ENCODE measurements at places on chromosomes 7 and 10.
A peak's percentile ranks its signal among the peaks of the same experiment; 100 is the strongest.

GRCh38 chr7:18116661-18117060 lies 89.0 kb upstream of the PRPS1L1 start:
- no peaks in the 10 kb centered on the region for H3K4me1 ChIP-seq
- no peak overlapping the region for H3K4me3 ChIP-seq
- no peak for DNase-seq
- H3K36me3 ChIP-seq = no peaks in the 10 kb centered on the region

DNA sequence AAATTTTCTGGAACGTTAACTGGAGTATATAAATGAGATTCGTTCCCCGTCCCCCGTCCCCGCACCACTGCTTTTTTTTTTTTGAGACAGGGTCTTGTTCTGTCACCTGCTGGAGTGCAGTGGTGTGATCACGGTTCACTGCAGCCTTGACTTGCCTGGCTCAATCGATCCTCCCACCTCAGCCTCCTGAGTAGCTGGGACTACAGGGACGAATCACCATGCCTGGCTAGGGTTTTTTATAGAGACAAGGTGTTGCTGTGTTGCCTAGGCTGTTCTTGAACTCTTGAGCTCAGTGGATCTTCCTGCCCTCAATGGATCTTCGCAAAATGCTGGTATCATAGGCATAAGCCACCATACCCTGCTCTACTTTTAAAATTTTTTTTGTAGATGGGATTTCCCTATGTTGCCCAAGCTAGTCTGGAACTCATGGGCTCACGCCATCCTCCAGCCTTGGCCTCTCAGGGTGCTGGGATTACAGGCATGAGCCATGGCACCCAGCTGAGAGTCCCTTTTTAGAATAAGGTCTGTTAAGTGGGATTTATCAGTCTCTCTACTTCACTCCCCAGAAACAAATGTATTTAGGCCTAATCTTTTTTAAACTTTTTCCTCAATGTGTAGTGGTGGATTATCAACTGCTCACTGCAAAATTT lies 122.9 kb downstream of the LYZL1 start:
- H3K27me3 ChIP-seq = no peaks in the 10 kb centered on the region
- no peak overlapping the region for H3K27ac ChIP-seq
- peaks cover 13% of the 10 kb centered on the region for H3K36me3 ChIP-seq

- DNase-seq = no peak
- H3K36me3 ChIP-seq = no peaks in the 10 kb centered on the region
- H3K27ac ChIP-seq = no peak overlapping the region
- H3K4me3 ChIP-seq = no peak overlapping the region
Measured at GRCh38 chr7:150385302-150385723, 6.2 kb downstream of the ZNF775 start.

- H3K4me1 ChIP-seq = no peaks in the 10 kb centered on the region
- no peak overlapping the region for H3K27ac ChIP-seq
- no peak overlapping the region for H3K4me3 ChIP-seq
- no peak for DNase-seq
Measured at GRCh38 chr7:84256571-84256971, 62.0 kb upstream of the SEMA3A start.

GRCh38 chr10:43124094-43124521 lies 14.1 kb upstream of the CSGALNACT2 start:
- H3K27ac ChIP-seq = no peak overlapping the region
- H3K27me3 ChIP-seq = no peaks in the 10 kb centered on the region
- peaks cover 49% of the 10 kb centered on the region for H3K4me1 ChIP-seq

DNA sequence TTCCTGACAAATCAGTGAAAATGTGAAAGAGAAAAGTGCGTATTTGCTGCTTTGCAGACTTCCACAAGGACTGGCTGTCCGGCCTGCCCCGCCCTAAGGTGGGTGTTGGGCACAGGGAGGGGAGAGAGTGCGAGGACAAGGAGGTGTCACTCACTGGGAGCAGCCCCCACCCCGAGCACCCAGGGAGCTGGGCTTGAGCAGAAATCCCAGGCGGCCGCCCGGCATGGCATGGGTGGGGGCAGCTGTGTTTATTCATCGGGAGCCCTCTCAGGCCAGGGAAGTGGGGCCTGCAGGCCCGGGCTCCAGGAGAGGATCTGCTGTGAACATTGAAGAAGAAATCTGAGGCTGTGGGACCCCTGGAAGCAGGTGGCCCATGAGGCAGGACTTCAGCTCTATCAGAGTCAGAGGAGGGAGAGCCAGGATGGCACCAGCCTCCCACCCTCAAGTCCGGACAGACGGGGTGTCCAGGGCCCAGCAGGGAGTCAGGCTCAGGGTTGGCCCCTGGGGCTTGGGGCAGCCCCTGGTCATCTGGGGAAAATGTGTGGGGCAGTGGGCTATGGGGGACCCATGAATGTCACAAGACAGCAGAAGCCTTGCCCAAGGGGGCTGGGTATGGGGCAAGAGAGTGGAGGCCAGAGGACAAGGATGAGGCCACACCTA lies 164.4 kb upstream of the PPP2R2D start:
- H3K4me3 ChIP-seq = no peak overlapping the region
- H3K27me3 ChIP-seq = peaks cover 3% of the 10 kb centered on the region
- DNase-seq = no peak
- H3K27ac ChIP-seq = no peak overlapping the region

DNA sequence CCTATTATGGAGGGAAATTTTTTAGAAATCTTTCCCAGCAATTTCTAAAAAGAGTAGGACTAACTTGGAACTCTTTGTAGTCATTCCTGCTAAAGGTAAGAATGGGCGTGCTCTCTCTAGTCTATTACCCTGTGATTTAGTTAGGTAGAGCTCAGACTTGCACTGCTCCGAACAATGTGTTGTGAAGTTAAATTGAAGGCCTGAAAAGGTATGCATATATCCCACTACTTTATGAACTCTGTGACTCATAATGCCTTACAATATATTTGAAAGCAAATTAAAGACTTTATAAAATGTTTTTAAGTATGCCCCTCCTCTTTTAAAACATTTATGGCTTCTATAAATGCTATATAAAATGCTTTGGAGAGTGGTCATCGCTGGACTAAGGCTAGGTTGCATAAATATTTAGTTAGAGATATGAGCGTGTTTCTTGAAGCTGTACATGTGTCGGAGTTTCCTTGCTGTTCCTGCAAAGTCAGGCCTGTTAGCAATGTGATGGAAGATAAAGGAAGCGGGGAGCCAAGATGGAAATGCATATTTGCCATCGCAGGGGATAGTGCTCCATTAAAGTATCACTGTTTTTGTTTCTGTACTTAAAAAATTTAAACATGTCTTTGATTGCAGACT lies 761.4 kb downstream of the LRMDA start:
- no peaks in the 10 kb centered on the region for H3K27me3 ChIP-seq
- no peak overlapping the region for H3K4me3 ChIP-seq
- no peaks in the 10 kb centered on the region for H3K36me3 ChIP-seq
- no peak for DNase-seq
- H3K4me1 ChIP-seq = no peaks in the 10 kb centered on the region

DNA sequence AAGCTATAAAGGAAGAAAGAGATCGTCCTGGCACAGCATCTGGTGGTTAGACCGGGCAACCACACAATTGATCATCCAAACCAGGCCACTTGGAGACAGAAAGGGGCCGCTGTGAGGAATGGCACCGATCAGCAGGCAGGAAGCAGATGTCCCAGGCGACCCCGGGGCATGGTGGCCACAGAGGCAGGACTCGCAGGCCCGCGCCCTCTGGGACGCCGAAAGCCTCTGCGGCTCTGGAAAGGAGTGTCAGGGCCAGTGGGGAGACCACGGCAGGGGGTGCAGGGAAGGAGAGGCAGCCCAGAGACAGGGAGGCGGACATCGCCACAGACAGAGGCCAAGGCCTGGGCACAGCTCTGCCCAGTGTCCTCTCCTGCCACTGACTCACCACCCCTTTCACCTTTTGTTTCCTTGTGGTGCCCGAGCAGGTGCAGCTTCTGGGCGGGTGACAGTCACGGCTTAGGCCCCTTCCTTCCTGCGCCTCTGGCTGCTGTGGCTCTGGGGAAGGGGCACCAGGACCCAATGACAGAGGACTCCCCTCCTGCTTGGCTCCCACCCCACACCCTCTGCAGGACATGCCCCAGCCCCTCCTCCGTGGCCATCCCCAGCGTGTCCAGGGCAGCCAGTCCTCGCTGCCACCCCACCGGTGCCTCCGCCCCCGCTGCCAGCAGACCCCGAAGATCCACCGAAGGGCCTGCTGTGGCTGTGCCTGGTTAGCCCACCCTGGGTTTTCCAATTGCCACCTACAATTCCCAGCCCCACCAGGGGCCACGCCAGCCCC lies 10.9 kb downstream of the STK32C start:
- no peak overlapping the region for H3K27ac ChIP-seq
- DNase-seq = no peak
- no peaks in the 10 kb centered on the region for H3K36me3 ChIP-seq
- peaks cover 3% of the 10 kb centered on the region for H3K4me1 ChIP-seq
- H3K4me3 ChIP-seq = no peak overlapping the region
- no peaks in the 10 kb centered on the region for H3K27me3 ChIP-seq

GRCh38 chr7:127798769-127799372 lies 146.9 kb downstream of the SND1 start:
- no peak overlapping the region for H3K27ac ChIP-seq
- H3K4me1 ChIP-seq = peaks cover 31% of the 10 kb centered on the region
- no peak for DNase-seq

- H3K36me3 ChIP-seq = no peaks in the 10 kb centered on the region
- no peak overlapping the region for H3K27ac ChIP-seq
- peaks cover 72% of the 10 kb centered on the region for H3K27me3 ChIP-seq
- no peak for DNase-seq
- H3K4me3 ChIP-seq = no peak overlapping the region
Measured at GRCh38 chr10:116740971-116741370, 1.4 kb downstream of the HSPA12A start.

GRCh38 chr10:114777415-114777814 lies 44.2 kb upstream of the FHIP2A start:
- peaks cover 3% of the 10 kb centered on the region for H3K4me1 ChIP-seq
- DNase-seq = no peak
- no peaks in the 10 kb centered on the region for H3K36me3 ChIP-seq
- H3K27me3 ChIP-seq = peaks cover 7% of the 10 kb centered on the region
- no peak overlapping the region for H3K27ac ChIP-seq

GRCh38 chr7:18399436-18400235 lies 95.9 kb upstream of the HDAC9 start:
- H3K27ac ChIP-seq = no peak overlapping the region
- H3K4me3 ChIP-seq = no peak overlapping the region
- peaks cover 7% of the 10 kb centered on the region for H3K4me1 ChIP-seq
- no peaks in the 10 kb centered on the region for H3K36me3 ChIP-seq
- no peaks in the 10 kb centered on the region for H3K27me3 ChIP-seq

DNA sequence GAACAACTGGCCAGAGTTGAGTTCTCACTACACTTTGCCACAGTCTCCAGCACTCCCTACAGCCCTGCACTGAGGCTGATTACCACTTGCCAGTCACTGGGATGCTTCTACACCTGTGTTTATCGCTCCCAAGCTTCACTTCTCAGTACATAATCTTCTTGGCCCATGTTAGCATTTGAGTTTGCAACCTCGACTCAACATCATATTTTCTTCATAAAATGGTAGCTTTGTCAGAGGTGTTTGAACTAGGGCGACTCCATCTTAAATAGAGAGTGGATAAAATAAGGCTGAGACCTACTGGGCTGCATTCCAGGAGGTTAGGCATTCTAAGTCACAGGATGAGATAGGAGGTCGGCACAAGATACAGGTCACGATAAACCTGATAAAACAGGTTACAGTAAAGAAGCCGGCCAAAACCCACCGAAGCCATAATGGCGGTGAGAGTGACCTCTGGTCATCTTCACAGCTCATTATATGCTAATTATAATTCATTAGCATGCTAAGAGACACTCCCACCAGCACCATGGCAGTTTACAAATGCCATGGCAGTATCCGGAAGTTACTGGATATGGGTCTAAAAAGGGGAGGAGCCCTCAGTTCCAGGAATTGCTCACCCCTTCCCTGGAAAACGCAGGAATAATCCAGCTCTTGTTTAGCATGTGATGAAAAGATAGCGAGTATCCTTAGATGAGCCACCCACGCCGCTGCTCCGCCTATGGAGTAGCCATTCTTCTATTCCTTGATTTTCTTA lies 105.8 kb upstream of the KLF6 start:
- H3K27me3 ChIP-seq = no peaks in the 10 kb centered on the region
- H3K4me3 ChIP-seq = no peak overlapping the region
- H3K27ac ChIP-seq = no peak overlapping the region
- H3K4me1 ChIP-seq = peaks cover 74% of the 10 kb centered on the region
- H3K36me3 ChIP-seq = no peaks in the 10 kb centered on the region

DNA sequence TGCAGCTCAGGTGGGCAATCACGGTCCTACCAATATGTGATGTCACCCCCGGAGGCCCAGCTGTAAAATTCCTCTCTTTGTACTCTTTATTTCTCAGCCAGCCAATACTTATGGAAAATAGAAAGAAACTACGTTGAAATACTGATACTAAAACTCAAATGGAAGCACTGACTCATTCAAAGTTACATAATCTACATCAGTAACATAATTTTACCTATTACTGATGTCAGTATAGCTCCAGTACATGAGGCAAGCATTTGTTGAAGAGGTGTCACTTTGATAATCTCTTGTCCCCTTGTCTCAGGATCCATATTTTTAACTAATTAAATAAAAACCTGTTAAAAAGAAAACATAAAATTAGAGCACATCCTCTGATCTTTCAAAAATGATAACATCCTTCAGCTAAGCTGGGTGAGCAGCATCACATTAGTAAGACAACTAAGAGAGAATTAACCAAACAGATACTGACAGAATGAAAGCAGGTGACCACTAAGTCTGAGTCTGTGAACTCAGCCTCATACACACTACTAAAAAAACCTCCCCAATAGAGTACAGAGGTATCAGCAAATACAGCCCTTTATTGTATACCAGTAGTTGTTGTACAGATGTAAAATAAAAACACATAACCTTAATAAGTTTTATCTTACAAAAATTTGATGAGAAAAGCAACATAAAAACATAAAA lies 17.6 kb downstream of the SLC25A40 start:
- DNase-seq = no peak
- H3K4me1 ChIP-seq = peaks cover 13% of the 10 kb centered on the region
- no peak overlapping the region for H3K4me3 ChIP-seq
- H3K27me3 ChIP-seq = no peaks in the 10 kb centered on the region
- peak overlapping the region; percentile 34 for H3K27ac ChIP-seq

DNA sequence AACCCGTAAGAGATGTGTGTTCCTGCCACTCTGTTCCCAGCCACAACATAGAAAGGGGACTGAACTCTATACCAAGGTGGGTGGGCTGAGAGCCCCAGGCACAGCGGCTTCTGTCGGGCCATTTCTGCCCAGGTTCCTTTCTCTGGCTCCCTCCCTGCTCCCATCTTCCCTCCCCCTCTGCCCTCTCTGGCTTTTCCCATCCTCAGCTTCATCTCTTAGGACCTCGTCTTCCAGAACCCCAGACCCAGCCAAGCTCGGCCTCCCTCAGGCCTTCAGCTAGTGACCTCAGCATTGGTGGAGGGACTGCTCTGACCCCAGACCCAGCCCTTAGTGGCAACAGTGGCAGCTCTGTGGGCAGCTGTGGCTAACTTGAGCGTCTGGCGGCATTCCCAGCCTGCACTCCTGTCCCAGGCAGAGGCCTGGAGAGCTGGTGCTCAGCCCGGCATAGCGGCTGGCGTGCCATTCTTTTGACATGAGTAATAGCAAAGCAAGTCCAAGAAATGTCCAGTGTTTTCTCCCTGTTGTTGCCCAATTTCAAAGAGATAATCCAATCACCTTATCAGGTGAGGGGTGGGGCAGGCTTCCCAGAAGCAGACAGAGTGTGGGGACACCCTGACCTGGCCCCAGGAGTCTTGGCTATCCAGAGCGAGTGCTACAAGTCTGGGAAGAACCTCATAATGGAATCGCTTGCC lies 15.9 kb downstream of the PTPRE start:
- DNase-seq = no peak
- no peaks in the 10 kb centered on the region for H3K27me3 ChIP-seq
- H3K27ac ChIP-seq = no peak overlapping the region

Measured in activated naive CD8-positive, alpha-beta T cell treated with anti-CD3 and anti-CD28 coated beads, Interleukin-2, amount 50 U/mL, for 24 hours (primary cell).